Nasal cavity respiratory epithelium epithelial cell of viscerocranial mucosa (primary cell): ENCODE measurements at places on chromosomes 1 and 21. TPM values are rescaled to one million over a fixed set of nuclear protein-coding genes. Genes with fewer than 3 reads are reported as not detected.

Gene FAM78B
- under 0.01 and 0.28 TPM in 2 replicates for total RNA-seq

Gene PTPN7
- total RNA-seq = not detected in 2 replicates

Gene OR2C3
- not detected in 2 replicates for total RNA-seq

Gene SMPDL3B
- 4.3 and 5.8 TPM in 2 replicates for total RNA-seq

Gene OXCT2
- total RNA-seq = 0.36 and 1.7 TPM in 2 replicates

Gene DDAH1
- total RNA-seq = 1.8 and 3.8 TPM in 2 replicates

Gene CDC14A
- 1.0 and 1.5 TPM in 2 replicates for total RNA-seq

Gene ARHGEF11
- 19.1 and 26.6 TPM in 2 replicates for total RNA-seq

Gene OR2T11
- not detected in 2 replicates for total RNA-seq

Gene FCRL1
- not detected in 2 replicates for total RNA-seq
